Adrenal gland (tissue), 19 donors: ENCODE measurements at places on chromosomes 5 and 9. TPM values are rescaled to one million over a fixed set of nuclear protein-coding genes. Genes with fewer than 3 reads are reported as not detected.

DNA sequence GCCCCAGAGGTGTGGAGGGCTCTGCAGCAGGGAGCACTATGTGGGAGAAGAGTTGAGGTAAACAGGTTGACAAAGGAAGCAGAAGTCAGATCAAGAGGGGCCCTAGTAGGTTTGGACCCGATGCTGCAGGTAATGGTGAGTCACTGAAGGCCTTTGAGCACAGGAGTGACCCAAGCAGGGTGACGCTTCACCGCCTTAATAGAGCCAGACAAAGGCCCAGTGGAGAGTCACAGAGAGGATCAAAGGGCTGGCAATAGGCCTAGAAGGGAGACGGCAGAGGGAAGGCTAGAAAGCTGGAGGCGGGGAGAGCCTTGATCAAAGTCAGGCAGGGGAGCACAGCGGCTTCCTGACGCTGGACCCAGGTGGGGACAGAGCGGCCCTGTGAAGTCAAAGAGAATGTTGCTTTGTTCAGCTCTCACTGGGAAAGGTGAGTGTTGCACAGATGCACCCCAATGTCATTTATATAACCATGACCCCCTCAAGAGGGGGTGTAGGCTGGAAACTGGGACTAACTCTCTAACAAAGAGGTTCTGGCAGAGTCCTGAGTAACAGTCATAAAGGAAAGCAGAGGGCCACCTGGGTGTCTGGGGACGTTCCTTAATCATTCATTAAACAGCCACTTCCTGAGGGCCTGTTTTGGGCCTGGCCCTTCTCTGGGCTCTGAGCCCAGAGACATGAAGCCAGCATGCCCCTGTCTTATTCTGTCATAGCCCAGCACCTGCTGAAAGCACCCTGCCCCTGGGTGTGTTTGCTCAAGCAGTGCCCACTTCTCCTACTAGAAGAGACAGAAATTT is 9.8 kb upstream of the CPLX2 start:
- no peak overlapping the region for H3K4me3 ChIP-seq
- H3K27ac ChIP-seq = no peak overlapping the region
- no peaks in the 10 kb centered on the region for H3K36me3 ChIP-seq
- no peaks in the 10 kb centered on the region for H3K4me1 ChIP-seq
- peak; percentile 8 for DNase-seq

Gene ADAM19
- total RNA-seq = 4.3 TPM

GRCh38 chr9:1619915-1620710 is 395.0 kb upstream of the SMARCA2 start:
- H3K4me1 ChIP-seq = no peaks in the 10 kb centered on the region
- H3K36me3 ChIP-seq = no peaks in the 10 kb centered on the region
- DNase-seq = no peak
- H3K4me3 ChIP-seq = no peak overlapping the region
- no peaks in the 10 kb centered on the region for H3K27me3 ChIP-seq
- no peak overlapping the region for H3K27ac ChIP-seq

DNA sequence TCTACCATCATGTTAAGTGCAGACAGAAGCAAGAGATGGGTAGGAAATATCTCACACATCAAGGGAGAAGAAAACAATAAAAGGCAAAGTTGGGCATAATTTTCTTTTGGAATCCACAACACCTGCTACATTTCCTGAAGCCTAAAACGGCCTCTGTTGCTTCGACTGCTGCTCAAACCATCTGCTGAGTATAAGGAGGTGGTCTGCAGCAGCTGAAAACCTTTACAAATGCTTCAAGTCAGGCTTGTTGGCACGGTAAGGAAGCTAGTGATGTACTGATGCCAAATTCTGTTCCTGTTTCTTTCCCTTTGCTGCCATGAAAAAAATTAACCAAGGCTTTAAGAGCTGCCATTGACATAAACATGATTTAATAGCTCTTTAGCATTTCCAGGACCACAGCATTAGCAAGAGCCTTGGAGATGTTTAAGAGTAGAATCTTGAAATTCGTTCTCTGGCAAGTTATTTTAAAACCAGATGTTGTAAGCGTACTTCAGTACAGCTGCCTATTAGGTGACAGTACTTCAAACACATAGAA is 75.6 kb downstream of the DMRTA1 start:
- H3K27me3 ChIP-seq = no peaks in the 10 kb centered on the region
- H3K4me3 ChIP-seq = no peak overlapping the region
- no peak for DNase-seq
- H3K36me3 ChIP-seq = no peaks in the 10 kb centered on the region
- no peak overlapping the region for H3K27ac ChIP-seq

Gene PCDHGC3
- total RNA-seq = 76.5 TPM

Gene SLC6A7
- not detected for total RNA-seq

DNA sequence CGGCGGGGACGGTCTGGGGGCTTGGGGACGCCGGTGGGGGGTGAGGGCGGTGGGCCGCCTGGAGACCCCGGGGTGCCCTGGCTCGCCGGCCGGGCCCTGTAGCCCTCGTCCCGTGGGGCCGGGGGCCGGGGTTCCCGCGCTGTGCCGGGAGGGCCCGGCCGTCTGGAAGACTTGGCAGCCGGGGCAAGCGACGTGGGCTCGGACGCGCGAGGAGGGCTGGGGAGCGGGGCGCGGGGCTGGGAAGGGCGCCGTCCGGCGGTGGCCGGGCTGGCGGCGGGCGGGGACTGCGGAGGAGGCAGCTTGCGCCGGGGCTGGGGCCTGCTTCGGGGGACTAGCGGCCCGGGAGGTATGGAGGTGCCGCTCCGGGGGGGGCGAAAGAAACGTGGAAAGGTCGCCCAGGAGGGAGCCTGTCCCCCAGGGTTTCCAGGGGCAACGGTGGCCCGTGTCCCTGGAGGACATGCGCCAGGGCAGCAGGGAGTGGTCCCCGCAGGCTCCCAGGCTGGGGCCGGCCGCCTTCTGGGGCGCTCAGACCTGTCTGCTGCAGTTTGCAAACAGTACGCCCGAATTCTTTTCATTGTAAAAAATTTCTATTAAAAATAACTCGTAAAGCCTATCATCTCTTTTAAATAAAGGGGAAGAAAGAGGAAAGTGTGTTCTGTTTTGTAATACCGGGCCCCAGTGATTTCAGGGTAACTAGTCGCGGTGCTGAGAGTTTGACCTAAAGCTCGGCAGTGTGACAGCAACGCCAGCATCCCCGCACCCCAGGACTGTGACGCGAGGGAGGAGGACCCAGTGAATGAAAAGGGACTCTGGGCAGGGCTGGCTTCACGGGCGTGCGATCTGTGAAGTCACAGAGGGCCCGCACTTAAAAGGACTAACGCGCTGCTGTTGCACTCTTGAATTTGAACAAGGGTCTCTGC is 752 bp upstream of the ANKH start:
- no peaks in the 10 kb centered on the region for H3K4me1 ChIP-seq
- peak overlapping the region; percentile 21 for H3K27ac ChIP-seq

DNA sequence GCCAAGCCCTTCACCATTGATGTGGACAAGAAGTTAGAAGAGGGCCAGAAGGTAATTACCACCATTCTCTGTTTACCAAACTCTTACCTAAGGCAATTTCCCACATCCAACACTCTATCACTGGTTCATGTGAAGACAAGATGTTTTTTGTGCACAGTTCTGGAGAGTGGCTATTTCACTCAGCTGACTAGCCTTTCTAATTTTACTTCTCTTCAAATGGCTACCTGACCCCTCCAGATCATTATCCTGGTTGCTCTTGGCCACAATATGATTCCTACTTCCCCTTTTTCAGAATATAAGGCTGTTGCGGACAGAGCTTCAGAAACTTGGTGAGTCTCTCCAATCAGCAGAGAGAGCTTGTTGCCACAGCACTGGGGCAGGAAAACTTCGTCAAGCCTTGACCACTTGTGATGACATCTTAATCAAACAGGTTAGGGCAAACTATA is 7.1 kb downstream of the KIF20A start:
- H3K4me3 ChIP-seq = no peak overlapping the region
- H3K27me3 ChIP-seq = no peaks in the 10 kb centered on the region
- DNase-seq = no peak
- no peak overlapping the region for H3K27ac ChIP-seq

DNA sequence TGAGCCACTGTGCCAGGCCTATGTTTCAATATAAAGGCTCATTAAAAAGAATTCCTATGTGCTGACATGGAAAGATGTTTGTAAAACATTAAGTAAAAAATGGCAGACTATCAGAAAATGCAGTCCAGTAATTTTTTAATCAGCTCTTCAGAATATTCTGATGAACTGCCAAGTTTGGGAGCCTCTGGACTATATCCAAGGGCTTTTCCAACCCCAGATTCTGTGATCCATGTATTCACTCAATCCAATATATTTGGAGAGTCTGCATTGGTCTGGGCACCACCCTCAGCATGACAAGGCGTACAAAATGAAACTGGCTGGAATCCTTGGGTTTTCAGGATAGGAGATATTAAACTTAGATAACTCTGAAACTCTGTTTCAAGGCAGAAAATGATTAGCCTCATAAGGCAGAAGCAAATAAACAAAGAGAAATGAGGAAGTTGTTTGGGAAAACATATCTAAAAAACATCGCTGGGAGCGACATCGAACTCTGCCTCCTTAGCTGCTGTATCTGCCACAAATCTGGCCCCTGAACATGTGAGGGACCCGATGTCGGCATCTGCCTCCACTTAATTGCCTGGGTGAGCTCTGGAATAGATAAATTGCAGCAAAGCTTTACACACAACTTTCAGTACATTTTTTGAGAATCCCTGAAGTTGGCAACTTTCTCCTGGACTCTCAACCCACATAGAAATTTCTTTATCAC is 14.4 kb downstream of the PDE6A start:
- no peaks in the 10 kb centered on the region for H3K27me3 ChIP-seq
- H3K4me3 ChIP-seq = no peak overlapping the region
- H3K36me3 ChIP-seq = no peaks in the 10 kb centered on the region
